Pulmonary artery endothelial cell (primary cell): ENCODE measurements at places on chromosomes 3 and 15.

DNA sequence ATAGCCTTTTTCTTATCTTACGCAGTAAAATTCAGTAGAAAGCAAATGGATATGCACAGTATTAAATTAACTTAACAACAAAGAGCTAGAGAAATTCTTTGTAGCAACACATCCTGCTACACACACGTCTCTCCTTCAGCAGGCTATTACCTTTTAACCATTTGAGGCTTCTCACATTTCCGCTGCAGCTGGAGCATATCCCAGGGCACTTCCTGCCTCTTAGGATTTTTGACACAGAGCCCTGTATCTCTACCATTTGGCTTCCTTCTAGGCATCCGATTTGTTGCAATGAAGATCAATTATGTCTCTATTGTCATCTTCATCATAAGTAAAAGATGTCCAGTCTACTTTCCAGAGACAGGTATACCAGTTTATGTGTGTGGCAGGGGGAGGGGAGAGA, 292.4 kb upstream of the CBLB start:
- no peak for DNase-seq

- DNase-seq = no peak
Observed at GRCh38 chr15:26295336-26296085, 432.4 kb upstream of the ATP10A start.

- no peak for DNase-seq
Observed at GRCh38 chr3:127139601-127140500, 53.1 kb upstream of the PRR23E start.

DNA sequence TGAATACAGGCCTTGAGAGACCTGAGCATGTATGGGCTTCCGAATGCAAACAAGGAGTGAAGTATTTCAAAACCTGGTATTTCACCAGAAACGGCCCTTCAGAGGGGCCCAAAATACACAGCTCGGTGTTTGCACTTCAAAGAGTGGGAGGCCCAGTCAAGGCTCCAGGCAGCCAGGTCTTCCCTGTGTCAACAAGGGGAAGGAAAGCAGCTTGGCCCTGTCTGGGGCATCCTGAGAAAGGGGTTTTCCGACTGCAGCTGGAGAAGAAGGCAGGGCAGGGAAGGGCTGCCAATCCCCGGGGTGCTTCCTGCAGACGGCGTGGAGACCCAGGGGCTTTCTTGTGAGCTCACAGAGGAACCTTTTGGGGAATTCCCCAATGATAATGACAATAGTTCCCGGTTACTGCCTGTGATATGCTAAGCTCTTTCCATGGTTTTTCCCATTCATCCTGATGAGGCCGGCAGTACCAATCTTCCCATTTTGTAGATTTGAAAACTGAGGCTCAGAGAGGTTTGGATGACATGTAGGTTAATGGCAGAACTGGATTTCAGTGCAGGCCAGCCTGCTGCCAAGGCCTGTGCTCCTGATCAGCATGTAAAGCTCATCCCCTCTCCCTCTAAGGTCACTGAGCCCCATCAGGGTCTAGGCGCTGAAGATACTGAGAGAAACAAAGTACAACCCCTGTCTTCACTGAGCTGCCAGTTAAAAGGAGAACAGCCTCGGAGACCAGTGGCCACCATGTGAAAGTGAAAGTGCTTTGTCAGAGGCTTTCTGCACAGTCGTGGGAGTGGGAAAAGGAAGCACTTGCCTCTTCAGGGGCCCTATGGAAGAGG, 43.0 kb upstream of the TLE3 start:
- peak; percentile 40 for DNase-seq

DNA sequence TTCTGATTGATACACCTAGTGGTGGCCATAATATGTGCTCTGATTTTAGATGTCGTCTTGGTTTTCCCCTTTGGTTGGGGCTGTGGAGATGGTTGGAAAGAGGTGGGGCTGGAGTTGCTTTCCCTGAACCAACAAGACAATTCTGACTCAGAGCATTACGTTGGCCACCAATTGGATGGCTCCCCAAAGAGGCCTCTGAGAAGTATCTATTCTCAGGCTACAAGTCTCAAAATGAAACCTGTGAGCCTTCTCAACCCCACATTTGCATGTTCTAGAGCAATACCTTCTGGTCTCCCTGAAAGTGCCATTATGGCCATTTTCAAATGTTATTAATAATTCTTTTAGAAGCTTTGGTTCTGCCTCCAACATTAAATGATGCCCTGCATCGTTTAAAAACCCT, 188.4 kb upstream of the WNT5A start:
- no peak for DNase-seq

GRCh38 chr3:98814817-98815420, 51.8 kb downstream of the ST3GAL6 start:
- no peak for DNase-seq

GRCh38 chr3:150251187-150252062, 156.7 kb upstream of the TSC22D2 start:
- DNase-seq = peak; percentile 52

- DNase-seq = no peak
Observed at GRCh38 chr3:97815149-97815917, 6.5 kb upstream of the CRYBG3 start.

DNA sequence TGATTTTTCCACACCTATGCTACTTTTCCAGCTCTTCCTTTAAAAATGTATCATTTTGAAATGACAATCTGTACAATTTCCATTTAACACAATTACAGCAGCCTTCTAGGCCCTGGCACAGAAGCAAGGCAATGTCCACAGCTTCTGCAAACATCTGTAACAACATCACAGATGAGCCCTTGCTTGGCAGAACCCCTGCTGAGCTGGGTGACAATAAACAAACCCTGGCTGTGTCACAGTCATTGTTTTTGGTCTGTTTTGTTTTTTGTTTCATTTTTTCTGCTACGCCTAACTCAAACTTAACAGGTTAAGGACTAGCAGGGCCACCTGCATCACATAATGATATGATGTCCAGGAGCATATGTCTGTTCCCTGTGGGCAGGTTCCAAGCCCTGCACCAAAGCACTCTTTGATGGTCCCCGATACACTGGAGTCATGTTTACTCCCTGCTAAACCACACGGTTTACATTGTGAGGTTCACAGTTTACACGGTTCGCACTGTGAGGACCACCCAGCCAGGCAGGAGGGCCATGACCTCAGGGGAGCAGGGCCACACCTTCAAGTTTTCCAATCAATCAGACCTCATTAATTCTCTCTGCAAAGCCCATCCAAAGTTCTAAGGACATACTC, 186.8 kb upstream of the CHRNA7 start:
- DNase-seq = no peak

- DNase-seq = no peak
Observed at GRCh38 chr3:190378240-190378891, 9.6 kb upstream of the CLDN16 start.

DNA sequence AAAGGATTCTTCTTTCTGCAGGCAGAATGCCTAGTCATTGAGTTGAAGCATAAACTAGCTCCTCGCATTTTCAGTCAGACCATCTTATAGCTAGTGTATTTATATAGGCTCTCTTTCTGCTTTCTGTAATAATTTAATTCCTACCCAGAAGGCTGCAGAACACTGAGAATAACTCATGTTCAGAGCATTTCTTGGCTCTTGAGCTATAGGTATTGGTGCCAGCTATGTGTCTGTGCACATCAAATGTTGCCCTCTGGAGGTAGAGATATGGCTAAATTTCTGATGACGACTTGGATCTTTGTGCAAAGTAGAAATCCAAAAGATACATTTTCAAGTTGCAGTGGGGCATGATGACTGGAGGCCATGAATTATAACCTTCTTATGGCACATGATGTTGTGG, 336.2 kb upstream of the TPM1 start:
- no peak for DNase-seq

DNA sequence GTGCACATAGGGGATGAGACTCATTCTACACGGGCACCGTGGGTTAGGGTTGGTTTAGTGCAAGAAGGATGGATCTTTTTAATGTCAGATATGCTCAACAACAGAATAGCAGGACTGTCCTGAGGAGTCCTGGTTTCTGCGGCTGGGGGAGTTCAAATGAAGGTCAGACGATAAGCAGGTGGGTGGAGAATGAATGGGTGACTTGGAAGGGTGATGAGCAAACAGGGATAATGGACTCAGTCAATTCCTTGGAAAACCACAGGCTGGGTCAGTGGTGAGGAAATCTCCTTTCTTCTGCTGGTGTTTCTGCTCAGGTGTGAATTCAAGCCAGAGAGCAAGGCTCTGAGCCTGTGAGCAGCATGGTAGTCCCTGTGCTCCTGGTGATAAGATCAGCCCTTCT, 59.9 kb downstream of the MESD start:
- no peak for DNase-seq

- peak; percentile 74 for DNase-seq
Observed at GRCh38 chr15:101127506-101128076, 124.3 kb downstream of the CHSY1 start.

DNA sequence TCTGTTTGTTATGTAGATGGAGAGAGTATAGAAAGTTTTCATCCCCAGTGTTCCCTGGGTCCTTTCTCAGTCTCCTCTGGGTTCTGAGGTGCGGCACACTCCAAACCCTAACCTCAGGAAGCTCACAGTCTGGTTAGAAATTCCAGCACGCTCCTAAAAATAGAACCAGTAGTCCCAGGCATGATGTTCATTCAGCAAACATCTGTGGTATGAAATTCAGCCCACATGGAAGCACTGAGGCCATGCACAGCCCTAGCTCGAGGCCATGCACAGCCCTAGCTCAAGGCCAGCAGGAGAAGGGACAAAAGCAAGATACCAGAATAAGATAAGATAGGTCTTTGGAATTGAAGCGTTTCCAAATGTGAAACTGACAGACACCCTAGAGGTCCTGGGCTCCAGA, 82.3 kb upstream of the OXTR start:
- DNase-seq = no peak

DNA sequence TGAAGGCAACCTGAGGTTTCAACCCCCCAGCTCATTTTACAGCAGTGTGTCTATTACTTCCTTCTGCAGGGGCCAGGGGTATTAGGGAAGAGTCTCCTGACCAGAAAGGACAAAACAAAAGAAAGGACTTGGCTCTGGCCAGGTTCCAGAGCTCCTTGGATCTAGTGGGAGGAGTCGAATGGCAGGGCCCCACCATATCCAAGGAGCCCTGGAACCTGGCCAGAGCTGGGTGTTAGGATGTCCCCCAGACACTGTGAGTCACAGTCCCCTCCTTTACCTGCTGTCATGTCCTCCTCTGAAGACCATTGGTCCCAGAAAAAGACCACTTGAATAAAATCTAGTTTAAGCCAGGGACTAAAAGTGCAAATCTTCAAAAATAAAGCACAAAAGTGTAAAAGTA, 113.2 kb downstream of the EEFSEC start:
- no peak for DNase-seq

DNA sequence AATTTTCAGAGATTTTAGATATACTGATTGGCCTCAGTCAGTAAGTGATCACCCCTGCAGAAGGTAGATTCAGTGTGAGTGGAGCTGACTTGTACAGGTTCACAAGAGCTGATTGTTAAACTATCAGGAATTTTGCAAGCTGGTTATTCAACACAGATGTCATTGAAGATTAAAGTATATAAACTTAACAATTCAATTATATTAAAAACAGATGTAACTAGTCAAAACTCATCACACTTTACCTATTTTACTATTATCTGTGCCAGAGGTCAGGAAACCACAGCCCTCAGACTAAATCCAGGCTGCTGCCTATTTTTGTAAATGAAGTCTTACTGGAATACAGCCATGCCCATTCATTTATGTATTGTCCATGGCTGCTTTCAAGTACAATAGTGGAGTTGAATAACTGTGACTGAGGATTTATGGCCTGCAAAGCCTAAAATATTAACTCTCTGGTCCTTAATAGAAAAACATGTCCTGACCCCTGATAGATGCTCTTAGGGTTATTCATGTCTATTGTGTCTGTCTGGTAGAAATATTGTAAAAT, 429.3 kb upstream of the PDZRN3 start:
- DNase-seq = no peak

DNA sequence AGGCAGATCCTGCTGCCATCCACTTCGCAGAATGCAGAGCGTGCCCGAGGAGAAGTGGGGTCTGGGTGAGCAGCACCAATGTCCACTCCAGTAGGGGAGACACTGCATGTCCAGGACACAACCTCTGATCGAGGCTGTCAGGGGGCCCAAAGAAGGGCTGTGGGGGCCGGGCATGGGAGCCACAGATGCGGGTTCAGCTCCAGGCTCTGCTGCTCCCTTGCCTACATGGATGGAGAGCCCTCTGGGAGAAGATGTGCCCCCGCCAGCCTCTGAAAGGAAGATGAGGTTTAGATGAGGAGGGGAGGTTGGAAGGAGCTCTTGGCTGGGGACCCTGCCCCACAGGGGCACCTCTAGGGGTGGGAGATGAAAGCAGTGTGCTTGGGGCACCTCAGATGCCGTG, 75.4 kb downstream of the KLF13 start:
- no peak for DNase-seq

DNA sequence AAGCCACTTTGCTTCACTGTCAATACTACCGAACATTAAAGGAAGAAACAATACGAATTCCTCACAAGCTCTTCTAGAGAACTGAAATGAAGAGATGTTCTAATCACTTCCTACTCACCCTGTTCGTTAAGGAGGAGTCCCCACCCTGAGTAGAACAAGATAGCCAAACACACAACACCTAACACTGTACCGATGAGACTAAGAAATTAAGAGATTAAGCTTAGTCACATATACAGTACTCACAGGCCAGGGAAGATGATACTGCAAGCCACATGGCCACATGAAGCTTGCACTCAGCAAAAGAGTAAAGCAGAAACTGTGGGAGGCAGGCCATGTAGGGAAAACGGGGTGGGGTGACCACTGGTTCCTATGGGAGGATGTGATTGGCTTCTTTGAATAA, 48.0 kb downstream of the CGGBP1 start:
- no peak for DNase-seq

- DNase-seq = no peak
Observed at GRCh38 chr15:25852661-25853524, 10.2 kb downstream of the ATP10A start.

- DNase-seq = no peak
Observed at GRCh38 chr3:146101538-146101937, 59.4 kb downstream of the PLOD2 start.

DNA sequence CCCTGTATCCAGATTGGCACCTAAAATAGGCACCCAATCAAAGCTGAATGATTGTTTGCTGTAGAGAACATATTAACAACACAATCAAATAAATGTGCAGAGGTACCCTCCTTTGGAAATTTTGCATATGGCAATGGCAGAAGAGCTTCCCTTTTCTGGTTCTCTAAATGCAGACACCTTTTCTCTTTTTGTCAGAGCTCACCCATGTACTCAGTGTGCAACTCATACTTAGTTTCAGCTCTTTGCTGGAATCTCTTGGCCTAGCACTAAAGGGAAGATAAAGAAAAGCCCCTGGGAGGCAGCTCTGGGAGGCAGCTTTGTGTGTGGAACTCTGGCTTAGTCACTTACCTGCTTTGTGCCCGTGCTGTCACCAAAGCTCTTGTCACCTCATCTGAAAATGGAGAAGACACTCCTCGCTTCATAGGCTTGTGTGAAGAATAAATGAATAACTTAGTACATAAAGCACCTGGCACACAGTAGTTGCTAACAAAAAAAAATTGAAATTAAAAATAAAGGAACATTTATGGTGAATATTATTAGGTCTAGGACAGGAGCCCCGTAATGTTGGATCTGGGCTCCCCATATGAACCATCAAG, 28.8 kb downstream of the ST6GAL1 start:
- DNase-seq = no peak
